ENCODE measurements at places on chromosomes 4 and X.

DNA sequence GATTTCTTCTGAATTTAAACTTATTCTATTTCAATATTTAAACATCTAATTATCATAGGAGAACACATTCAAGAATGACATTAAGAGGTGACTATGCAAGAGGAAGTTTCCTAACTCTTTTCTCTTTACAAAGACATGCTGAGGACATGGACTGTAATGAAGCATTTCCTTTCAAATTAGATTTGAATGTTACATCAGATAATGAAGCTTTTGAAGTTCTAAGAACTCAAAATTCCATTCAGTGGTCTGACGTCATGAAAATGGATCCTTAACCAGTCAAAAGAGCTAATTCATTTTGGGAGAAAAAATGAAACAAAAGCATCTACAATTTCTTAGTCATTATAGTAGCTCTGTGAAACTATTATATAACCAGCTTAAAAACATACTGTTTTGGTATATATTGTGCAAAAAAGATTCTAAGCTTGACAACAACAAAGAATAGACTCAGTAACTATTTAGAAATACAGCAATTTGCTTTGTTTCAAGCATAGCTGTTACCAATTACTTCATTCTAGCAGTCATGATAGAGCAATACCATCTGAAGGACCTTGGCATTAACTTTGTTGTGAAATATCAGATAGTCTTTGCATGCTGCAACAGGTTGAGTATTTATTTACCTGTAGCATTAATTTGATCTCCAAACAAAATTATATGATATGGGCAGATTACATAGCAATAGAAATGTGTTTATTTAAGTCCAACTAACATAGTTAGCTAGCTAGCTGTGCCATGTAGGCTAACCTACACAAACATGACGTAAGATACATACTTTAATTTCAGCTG is 13.7 kb upstream of the DTHD1 start:
- no peak for DNase-seq

- no peak for DNase-seq
Measured at GRCh38 chrX:132271311-132271778, 52.1 kb upstream of the RAP2C start.

GRCh38 chrX:40090961-40091360 is 6.8 kb downstream of the BCOR start:
- no peak for DNase-seq

DNA sequence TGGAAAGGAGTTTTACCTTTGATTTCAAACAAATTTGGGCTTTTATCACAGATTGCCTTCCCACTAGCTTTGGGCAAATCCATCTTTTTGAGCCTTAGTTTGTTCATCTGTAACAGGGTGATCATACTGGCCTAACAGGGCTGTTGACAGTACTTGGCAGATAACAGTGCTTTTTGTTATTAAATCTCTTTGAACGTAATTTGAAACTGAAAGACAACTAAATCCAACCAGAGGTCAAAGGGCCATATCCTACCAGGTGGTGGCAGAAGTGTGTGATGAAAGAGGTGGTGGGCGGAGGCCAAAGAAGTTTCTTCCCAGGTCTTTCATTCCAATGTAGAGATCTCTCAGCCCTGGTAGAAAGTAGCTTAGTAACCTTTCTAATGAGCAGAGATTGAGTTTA is 35.2 kb upstream of the TADA2B start:
- DNase-seq: no peak

DNA sequence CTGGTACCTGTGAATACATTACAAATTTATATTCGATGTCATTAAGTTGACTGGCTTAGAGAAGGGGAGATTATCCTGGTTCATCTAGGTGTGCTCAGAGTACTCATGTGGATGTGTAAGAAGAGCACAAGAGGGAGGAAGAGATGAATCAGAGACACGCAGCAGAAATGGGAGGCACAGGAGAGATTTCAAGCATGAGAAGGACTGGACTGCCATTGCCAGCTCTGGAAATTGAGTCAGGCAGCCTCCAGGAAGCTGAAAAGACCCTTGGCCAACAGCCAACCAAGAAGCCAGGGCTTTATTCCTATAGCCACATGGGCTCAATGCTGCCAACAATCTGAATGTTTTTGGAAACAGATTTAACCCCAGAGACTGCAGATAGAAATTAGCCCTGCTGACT is 1390.0 kb downstream of the STIM2 start:
- no peak for DNase-seq

GRCh38 chr4:184400375-184400870 is 73.9 kb downstream of the IRF2 start:
- DNase-seq: no peak

DNA sequence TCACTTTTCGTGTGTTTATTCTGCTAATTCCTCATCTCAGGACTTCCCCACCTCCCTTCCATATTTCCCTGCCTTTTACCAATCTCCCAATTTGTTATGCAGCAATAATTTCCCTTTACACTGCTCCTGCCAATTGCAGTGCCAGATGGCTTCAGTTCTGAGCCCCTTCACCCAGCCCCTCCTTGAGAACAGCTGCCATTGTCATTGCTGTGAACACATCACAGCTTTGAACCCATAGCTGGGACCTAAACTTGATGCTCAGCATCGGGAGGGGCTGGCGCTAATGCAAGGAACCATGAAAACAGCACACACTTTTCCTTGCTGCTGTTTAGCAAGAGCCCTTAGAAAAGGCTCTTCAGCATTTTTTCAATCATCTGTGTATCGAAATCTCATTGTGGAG is 104.9 kb downstream of the ALPK1 start:
- no peak for DNase-seq

All from Peyer's patch (tissue), 4 donors.